Bone marrow (tissue), 2 donors: ENCODE measurements at places on chromosomes 5 and 9.
A peak's percentile ranks its signal among the peaks of the same experiment; 100 is the strongest.

GRCh38 chr5:95617057-95617456 is 2.8 kb upstream of the GPR150 start:
- no peak for DNase-seq

DNA sequence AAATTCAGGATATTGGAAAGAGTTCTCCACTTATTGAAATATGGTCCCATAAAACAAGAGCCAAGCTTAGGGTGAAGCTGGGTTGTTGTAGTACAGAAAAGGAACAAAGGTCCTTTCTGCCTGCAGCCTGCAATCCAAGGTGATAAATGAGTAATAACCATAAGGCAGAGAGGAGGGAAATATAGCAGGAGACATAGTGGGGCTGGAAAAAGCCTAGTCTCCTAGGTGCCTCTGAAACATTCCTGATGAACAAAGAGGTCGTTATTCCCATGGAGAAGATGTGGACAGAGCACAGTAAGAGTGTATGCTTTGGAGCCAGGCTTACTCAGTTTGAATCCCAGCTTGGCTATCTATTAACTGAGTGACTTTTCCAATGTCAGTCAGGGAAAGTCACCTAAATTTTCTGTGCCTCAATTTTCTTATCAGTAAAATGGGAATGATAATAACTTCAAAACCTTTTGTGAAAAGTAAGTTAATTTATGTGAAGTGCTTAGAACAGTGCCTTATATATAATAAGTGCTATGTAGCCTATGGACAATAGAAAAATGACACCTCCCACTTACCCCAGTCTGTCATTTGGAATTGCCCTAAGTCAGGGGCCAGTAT is 110.8 kb upstream of the GRIN3A start:
- DNase-seq: no peak

DNA sequence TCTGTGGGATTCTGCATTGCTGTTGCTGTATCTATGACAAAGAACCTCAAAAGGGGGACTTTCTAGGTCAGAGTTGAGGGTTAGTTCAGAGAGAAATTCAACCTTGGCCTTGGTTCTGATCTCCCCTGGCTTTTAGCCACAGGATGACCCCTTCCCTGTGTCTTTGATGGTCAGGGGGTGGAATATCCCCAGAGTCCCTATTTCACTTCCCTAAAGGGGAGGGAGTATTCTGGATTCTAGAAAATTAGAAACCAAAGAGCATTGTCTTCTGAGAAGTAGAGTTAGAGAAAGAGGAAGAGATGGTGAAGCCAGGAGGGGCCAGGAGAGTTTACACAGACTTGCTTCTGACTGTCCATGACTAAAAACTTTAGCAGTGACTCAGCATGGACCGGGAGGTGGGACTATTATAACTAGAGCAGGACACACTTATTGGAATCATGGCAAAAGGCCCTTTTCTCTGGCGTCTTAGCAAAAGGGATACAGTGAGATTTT is 56.2 kb upstream of the LPAR1 start:
- peak; percentile 83 for DNase-seq

GRCh38 chr5:159515197-159515596 is 184.9 kb upstream of the IL12B start:
- DNase-seq: no peak

GRCh38 chr5:58300346-58300895 is 159.5 kb downstream of the PLK2 start:
- DNase-seq: no peak

- no peak for DNase-seq
Measured at GRCh38 chr9:121643473-121643872, 8.0 kb upstream of the DAB2IP start.

DNA sequence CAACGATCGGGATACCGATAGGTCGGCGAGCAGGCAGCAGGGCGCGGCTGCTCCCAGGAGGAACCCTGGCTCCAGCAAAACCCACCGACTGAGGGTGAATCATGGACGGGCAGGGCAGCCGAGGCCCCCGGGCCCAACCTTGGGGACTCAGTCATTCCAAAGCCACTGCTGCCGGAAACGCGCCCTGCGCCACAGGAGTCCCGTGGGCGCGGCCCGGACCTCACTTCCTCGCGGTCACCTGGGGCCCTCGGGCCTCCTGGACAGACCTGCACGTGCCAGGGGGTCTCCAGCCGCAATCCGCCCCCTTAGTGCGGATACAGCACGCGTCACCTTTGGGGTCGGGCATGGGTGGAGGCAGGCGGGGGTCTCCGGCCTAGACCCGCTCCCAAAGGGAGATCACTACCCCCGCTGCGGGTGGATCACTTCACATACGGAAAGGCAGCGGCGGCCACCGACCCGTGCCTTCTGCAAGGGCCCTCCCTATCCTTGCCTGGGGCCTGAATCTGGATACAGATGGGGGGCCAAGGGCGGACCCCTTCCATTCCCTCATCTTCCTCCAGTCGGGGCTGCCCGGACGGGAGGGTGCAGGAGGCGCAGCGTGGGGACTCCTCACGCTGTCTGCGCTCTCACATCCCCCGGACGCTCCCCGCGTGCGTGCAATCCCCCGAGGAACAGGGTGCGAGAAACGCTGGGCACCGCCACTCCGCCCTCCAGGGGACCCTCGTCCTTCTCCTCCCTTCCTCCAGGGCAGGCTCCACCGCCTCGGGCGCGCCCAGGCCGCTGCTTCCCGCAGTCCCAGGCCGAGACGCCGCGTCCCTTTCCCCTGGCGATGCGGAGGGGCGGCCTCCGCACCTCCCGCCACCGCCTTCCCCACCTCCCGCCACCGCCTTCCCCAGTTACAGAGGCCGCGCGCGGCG is 586 bp downstream of the TXN start:
- DNase-seq: peak; percentile 35
